Caki2 (cell line): ENCODE measurements at places on chromosomes 2 and 18.
A peak's percentile ranks its signal among the peaks of the same experiment; 100 is the strongest.

- no peak for DNase-seq
These were observed 22.1 kb upstream of the TMEM37 start for GRCh38 chr2:119409506-119409905.

GRCh38 chr18:48840491-48840877 is 110.3 kb downstream of the SMAD7 start:
- no peak for DNase-seq

- peak; percentile 69 for DNase-seq
These were observed 46.3 kb upstream of the CCDC150 start for GRCh38 chr2:196592911-196593881.

DNA sequence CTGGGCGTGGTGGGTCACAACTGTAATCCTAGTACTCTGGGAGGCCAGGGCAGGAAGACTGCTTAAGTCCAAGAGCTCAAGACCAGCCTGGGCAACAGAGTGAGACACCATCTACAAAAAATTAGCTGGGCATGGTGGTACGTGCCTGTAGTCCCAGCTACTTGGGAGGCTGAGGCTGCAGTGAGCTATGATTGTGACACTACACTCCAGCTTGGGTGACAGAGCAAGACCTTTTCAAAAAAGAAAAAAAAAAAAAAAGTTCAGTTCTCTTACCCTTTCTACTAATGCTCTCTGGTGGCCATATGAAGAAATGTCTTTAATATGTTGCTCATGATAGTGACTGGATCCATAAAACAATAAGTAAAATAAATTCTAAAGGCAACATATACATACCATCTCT is 14.9 kb downstream of the TYW5 start:
- DNase-seq = peak; percentile 48

GRCh38 chr2:107466984-107467773 is 359.5 kb upstream of the RGPD4 start:
- DNase-seq = no peak

- DNase-seq = no peak
These were observed 260.0 kb upstream of the ID2 start for GRCh38 chr2:8421658-8422449.

DNA sequence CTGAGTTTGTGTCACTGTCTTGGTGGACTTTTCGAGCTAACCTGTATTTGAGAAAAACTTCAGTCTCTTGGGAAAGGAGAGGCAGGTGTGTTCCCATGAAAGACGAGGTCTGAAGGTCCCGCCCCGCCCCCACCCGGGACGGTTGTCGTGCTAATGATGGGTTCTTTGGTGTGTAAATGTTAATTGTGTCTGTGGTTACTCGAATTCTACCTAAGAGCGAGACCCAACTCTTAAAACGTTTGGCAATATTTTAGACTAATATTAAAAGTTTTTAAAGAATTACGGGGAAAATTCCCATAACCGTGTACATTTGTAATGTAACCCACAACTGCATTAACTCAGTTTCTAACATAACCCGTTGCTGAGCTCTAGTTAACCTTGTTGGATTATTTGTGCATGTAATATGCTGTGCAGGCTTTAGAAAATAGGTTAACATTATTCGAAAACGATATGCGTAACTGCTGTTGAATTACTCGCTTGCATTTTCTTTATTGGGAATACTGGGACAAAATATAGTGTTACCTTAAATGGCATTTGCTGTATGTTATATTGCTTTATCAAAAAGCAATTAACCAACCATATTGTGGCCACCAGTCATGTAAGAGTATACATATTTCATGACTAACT is 833 bp downstream of the EPB41L5 start:
- no peak for DNase-seq

- no peak for DNase-seq
These were observed 79.9 kb downstream of the EPAS1 start for GRCh38 chr2:46377101-46377581.

DNA sequence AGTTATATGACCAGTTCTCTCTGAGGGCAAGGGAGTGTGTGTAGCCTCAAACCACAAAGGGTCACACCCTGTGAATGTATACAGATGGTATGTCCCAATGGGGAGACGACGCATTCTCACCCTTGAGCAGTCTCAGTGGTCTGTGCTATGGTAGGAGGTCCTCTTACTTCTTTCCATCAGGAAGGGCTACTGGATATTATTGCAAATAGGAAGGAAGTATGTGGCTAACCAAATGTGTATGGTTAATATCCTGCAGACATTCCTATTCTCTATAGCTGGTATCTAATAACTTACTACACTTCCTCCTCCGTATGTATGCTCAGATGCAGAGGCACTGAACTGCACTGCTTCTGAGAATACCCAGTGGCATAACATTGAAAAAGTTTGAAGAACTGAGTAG is 306.7 kb upstream of the CCDC68 start:
- no peak for DNase-seq
